ENCODE measurements at places on chromosomes 2 and 18.

DNA sequence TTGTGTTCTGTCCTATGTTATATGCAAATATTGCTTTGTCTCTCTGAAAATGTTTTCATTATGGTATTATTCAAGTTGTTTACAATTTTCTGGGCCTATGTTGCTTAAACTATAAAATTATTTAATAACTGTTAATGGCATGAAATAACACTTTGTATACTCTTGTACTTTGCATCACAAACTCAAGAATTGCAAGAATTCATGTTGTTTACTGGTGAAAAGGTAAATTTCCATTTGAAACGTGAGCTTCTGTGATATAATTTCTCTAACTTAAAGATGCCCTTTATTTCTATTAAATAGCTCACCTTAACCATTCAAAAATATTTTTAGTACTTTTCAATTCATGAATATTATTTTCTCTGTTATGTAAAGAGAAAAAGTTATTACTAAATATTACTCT is 1504.2 kb downstream of the SUCLG1 start:
- no peak for DNase-seq

DNA sequence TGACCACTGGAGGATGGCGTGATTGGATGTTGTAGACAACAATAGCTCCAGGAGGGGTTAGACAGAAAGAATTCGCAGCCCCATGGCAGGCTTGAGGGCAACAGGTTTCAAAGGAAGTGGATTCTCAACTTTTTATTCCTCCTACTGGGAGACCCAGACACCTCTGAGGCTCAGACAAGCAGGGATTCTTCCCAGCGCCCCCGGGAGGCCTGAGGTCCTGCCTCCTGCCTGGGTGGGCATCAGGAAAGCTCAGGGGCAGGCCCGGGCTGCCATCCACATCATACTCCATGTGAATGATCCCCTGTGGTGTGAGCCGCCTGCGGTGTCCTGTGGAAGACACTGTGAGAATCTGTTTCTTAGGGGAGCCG is 203.5 kb downstream of the CYP26B1 start:
- DNase-seq, result no peak

DNA sequence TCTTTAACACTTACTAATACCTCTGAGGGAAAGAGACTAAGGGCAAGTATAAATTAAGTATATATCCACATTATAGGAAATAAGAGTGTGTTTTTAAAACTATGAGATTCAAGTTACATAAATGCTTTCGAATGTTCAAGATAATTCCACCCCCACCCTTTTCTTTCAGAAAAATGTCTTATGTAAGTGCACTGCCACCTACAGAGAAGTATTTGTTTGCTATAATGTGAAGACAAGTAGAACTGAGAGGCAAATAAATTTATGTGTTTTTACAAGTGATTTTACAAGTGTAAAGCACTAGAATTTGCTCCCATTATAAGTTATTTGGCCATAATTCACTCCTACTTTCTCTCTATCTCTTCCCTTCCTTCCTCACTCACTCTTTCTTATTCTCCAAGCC is 99.9 kb upstream of the CRACDL start:
- no peak for DNase-seq

GRCh38 chr18:74337155-74337911 is 21.7 kb downstream of the C18orf63 start:
- DNase-seq, result no peak

GRCh38 chr2:205543262-205543843 is 138.9 kb upstream of the NRP2 start:
- no peak for DNase-seq

DNA sequence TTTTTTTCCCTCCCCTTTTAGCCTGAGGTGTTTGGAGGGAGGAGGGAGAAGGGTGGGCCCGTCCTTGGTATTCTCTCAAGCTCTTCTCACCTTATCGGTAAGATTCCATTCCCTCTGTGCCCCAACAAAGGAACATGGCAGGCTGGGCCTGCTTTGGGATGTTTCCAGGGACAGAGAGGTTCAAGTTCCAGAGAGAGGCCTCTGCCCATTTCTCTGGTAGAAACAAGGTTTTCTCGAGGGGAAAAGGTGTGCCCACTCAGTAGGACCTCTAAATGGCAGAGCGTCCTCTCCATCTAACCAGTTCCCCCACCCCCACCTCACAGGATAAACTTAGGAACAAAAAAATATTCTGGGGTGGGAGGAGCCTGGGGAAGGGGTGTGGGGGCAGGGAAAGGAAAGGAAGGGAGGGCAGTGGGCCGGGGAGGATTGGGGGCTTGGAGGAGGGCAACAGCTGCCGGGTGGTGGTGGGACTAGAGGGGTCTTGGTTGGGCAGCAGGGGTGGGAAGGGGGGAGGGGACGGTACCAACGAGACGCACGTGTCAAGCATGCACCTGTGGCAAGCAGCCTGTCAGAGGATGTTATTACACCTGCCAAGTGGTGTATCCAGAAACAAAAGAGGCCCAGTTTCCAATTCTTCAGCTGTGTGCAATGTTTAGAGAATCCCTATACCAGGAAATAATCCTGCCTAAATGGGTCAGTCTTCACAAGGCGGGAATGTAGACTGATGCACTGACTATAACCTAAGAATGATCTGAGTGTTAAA is 2.1 kb downstream of the PCBP1 start:
- DNase-seq, result no peak

GRCh38 chr2:190959911-190960788 is 53.8 kb downstream of the STAT1 start:
- no peak for DNase-seq

DNA sequence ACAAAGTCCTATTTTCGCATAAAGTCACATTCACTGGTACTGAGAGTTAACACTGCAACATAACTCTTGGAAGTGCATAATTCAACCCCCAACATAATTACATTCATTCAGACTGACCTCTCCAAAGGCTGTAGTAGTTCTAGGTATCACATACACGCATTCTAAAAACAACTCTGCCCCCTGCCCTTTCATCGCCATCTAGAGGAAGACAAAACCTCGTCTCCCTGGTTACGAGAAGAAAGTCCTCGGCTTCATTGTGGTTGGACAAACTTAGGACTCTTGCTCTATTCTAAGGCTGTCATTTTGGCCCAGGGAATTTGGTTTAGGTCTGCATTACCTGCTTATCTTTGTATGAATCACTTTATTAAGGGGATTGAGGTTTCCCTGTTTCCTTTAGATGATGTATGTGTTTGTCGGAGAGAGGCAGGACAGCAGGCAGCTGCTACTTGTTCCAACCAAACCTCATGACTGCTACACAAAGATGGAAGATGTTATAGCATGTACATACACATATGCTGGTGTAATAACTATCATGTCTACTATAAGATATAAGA is 215.4 kb upstream of the NRXN1 start:
- no peak for DNase-seq

DNA sequence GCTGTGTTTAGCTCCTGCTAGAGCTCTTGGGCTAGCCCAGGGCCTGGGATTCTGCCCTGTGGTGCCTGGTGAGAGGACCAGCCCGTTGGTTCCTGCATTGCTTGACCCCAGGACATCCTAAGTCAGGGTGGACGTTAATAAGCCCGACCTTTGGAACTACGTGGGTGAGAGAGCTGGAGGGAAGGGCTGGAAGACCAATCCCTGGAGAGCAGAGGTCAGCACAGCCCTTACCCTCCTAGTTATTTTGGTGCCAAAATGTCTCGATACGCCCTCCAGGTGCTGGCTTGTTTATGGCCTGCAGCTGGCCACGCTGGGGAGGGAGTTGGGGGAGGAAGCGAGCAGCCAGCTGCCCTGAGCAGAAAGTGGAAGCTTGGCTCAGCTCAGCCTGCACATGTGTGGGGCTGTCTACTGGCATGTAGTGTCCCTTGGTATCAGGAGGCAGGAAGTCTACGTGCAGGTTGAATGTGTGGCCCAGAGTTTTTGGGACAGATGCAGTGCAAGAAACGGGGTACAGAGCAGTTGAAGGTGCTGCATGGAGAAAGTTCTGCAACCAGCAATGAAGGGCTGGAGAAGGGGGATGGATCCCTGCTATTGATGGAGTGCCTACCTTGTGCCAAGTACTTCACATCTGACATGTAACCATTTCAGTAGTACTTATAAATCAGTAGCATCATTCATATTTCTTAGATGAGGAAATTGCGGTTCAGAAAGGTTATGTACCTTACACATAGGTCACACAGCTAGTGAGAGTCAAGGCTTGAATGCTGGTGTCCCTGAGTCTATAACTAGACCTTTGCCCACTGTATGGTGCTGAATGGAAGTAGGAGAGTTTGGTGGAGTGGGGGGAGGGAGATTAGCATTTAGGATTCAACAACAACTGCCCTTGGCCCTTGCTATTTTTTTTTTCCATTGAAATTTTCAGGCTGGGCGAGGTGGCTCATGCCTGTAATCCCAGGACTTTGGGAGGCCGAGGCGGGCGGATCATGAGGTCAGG is 5.0 kb upstream of the DGKD start:
- no peak for DNase-seq

- no peak for DNase-seq
Measured at GRCh38 chr2:166727095-166727494, 161.2 kb upstream of the XIRP2 start.

DNA sequence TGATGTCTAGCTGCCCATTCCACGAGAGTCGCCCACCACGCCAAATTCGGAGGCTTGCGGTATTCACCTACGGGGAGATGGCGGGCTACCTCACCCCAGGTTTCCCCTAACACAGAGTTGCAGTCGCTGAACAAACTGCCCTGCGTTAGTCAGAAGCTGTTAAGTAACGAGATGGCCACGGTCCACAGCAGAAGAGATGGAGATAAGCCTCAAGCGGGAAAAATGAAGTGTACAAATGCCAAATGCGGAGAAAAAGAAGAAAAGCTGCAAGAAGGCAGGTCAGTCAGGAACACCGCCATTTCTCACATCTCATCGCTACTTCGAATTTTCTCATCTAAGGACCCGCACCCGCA is 425 bp downstream of the ASB3 start:
- no peak for DNase-seq

- DNase-seq, result no peak
Measured at GRCh38 chr18:23032030-23032582, 99.0 kb downstream of the RBBP8 start.

DNA sequence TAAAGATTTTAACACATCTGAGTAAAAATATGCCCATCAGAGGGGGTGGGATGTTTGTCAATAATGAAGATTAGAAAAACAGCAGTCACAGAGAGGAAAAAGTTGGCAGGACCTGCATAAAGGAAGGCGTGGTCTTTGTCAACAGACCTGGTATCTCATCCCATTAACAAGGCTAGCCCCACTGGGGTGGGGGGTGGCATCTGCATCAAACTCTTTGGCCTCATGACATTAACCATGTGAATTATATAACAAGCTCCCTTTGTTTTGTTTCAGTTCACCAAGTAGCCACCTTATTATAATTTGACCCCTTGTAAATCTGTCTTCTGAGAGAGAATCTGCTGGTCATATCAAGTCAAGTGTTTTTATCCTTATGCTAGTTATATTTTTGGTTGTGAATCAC is 28.8 kb downstream of the NEMP2 start:
- no peak for DNase-seq

- no peak for DNase-seq
Measured at GRCh38 chr2:227780981-227781615, 32.5 kb upstream of the CCL20 start.

GRCh38 chr2:239608723-239609122 is 207.9 kb upstream of the HDAC4 start:
- DNase-seq, result no peak

GRCh38 chr18:58668897-58669296 is 2.4 kb upstream of the MALT1 start:
- DNase-seq, result no peak
